ENCODE measurements at places on chromosomes 4 and X. TPM values are rescaled to one million over a fixed set of nuclear protein-coding genes. Genes with fewer than 3 reads are reported as not detected.

- no peak for DNase-seq
Measured at GRCh38 chrX:148288451-148288850, 212.0 kb upstream of the AFF2 start.

The MRPL1 gene
- polyA plus RNA-seq = 57.0 TPM

The DNAAF6 gene
- not detected for polyA plus RNA-seq

DNA sequence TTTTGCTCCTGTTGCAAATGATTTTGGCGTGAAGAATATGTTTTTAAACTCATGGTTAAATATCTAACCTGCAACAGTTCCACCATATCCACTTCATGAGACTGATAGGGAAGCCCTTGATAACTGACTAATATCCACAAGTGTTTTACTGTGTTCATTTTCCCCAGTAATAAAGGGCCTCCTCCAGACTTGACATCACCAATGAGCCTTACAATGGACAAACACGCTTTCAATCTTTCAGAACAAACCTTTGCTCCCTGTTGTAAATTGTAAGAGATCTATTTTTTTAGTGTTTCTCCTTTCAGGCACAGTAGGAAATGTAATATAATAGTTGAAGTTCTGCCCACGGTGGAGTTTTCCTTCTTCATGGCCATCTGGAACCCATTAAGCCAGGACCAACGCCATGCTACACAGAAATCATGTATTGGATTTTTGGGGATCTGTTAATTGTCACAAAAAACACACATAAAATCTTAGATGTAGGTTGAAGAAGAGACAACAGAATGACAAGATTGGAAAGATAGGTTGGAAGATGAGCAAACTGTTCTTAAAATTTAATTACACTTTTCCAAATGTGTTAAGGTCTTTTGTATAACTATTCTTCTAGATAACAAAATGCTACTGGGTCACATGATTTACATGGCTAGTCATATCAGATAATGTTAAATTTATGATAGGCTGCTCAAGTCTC, 1030.1 kb downstream of the FSTL5 start:
- no peak for DNase-seq

The SSX2B gene
- not detected for polyA plus RNA-seq

- no peak for DNase-seq
Measured at GRCh38 chr4:30948653-30949052, 228.5 kb downstream of the PCDH7 start.

The VEGFC gene
- polyA plus RNA-seq = 8.4 TPM

DNA sequence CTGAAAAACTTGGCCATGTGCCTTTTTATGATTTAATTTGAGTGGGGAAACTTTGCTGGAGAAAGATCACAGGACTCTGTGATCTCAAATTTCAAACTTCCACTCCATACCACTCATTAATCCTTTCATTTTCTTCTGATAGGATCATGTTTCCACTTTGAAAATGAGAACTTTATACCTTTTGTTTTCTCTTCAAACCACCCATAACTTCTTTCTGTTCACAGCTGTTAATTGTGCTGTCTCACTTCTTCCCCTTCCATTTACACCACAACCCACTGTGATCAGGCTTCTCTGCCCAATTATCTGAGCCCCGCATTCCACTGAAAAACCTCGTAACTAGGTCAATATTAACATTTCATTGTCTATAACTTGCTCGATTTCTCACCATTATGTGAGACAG, 47.0 kb upstream of the ARSJ start:
- no peak for DNase-seq

GRCh38 chrX:41785685-41786084, 61.7 kb downstream of the GPR82 start:
- DNase-seq = no peak
